T-helper 1 cell (primary cell): ENCODE measurements at places on chromosomes 11 and 22.

DNA sequence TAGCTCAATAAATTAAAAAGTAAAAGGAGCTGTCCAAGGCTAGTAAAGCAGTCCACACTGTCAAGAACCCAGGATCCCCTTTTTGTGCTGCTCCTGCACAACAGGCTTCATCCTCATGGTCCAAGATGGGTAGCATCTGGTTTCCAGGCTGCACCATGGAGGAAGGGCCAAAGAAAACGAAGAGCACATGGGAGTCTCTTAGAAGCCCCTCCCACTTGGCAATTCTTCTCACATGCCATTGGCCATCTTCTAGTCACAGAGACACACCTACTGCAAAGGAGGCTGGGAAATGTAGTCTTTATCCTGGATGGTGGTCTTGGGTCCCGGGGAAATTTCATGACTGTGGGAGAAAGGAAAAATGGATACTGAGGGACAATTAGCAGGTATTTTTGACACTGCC lies 37.8 kb downstream of the PRR5L start:
- DNase-seq: no peak

DNA sequence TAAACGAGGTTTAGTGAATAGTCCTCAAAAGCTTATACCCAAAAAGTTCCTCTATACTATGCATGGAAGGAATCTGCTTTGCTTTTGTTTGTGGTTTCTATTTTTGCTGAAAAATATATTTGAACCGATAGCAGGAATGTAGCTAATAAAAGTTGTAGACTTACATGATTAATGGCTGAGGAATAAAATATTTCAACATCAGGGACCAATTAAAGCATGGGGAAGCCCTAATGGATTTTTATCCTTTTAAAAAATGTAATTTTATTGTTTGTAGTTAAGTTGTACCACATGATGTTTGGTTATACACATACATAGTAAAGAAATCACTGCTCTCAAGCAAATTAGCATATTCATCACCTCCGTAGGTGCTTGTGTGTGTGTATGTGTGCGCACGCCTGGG lies 295.3 kb upstream of the CNTN5 start:
- no peak for DNase-seq

DNA sequence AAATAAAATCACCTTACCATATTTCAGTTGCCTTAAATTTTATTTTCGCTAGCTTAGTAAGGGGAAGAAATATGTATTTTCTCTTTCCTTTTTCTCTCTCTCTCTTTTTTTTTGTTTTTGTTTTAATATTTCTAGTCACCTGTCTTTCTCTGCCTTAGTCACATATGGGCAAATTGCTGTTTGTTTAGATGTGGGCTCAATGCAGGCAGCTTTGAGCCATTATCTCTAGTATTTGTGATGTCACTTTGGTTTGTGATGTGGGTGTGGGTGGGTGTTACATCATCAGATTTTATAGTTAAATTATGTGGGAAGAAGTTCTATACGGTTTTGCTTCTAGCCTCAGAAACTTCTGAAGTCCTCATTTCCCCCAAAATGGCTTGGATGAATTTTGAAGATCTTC lies at the start of gene C22orf31:
TSS of gene C22orf31 (minus strand) at position 59 of the 400 bp plus-strand sequence. CDS start at position 20, 39 bp downstream.
- DNase-seq: no peak

DNA sequence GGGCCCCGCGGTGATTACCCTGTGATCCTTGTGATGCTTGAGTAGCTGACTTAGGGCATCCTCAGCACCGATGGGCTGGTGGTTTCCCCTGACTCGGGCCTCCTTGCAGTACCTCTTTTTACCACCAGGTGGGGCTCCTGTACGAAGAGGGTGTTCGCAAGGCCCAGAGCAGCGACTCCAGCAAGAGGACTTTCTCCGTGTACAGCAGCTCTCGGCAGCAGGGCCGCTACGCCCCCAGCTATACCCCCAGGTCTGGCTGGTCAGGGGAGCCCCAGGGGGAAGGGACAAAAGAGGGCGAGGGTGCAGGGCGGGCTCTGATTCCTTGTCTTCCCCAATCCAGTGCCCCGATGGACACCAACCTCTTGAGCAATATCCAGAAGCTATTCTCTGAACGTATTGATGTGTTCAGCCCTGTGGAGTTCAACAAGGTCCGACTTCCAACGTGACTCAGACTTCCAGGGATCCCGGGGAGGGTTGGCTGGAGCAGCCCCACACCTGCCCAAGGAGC lies 1.3 kb upstream of the TM7SF2 start:
- DNase-seq: peak; percentile 85

GRCh38 chr11:115462004-115462541 lies 42.1 kb downstream of the CADM1 start:
- DNase-seq: no peak

DNA sequence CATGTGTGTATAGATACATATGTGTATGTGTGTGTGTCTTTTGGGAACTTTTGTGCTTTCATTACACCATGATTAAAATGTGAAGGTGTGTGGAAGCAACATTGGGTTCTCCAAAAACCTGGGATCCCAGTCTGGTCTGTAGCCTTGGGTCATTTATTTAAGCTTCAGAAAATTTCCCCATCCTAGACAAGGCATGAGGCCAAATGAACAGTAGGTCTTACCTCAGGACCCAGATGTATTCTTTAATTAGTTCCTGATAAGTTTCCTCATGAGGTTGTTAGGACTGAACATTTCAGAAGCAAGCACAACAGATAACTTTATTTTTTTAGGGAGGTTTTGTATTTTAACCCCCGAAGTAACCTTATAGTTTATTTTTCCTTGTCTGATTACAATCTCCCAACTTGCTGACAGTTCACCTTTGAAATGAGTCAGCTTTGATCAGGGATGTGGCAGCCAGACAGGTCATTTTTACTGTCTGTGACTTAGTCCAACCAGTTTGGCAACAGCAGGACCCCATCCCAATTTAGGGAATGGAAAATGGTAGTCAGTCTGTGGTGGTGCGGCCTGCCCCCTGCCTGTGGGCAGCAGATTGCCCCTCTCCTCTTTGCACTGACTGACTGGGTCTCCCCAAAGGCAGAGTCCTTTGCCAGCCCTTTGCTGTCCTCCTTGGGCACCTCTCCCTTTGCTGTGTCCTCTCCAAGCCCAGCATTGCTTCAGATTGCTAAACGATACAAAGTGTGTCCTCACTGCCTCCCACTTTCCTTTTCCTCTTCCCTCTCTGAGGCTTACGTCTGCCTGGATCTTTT lies 88.3 kb downstream of the NAV2 start:
- DNase-seq: no peak

GRCh38 chr11:128881221-128881620 lies 9.9 kb upstream of the KCNJ5 start:
- no peak for DNase-seq

GRCh38 chr22:43553451-43554258 lies 141.8 kb downstream of the MPPED1 start:
- no peak for DNase-seq

- no peak for DNase-seq
Measured at GRCh38 chr22:44642096-44642644, 59.8 kb upstream of the PRR5 start.

GRCh38 chr11:7523416-7524210 lies 9.8 kb downstream of the PPFIBP2 start:
- no peak for DNase-seq

DNA sequence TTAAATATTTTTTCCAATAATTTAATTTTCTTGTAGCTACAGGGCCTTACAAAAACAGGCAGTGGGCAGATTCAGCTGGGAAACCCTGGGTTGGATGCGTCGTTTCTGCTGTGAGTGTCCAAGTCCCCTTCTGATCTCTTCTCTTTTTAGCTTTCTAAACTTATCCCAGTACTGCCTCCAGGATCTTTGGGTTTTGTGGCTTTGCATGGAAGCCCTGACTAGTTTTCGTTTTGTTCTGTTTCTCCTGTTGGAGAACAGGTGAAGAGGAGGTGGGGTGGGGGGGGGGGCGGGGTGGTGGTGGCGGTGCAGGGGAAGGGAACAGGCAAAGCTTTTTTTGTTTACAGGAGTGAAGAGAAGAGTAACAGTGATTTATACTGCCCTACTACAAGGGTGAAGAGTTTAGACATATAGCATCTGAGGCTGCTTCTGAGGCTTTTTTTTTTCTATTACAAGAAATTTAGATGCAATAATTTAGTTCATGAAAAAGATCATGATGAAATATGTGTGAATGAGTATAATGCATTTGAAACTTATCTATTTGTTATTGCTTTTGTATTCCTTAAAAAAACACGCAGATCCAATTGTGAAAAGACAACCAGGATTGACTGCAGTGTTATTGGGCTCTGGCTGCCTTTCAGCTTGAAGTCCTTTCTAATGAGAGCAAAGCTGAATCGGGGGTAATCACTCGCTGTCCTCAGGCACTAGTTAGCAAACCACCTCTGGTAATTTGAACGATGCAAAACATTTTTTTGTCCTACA lies 142.9 kb downstream of the NCAM1 start:
- DNase-seq: no peak

DNA sequence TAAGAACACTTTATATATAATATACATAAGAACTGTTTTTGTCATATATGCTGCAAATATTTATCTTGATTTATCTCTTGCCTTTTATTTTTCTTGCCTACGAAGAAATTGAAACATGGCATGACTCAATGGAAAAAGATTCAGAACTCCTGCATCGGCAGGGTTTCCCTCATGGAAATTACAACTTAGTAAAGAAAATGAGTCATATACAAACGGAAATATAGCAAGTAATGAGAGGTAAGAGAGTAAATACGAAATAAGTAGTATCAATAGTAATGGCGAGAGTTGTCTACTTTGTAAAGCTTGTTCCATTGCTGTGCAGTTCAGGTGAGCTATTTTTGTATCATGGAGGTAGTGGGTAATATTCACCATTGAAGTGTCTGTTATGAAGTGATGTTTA lies 350.4 kb downstream of the DDX10 start:
- no peak for DNase-seq

GRCh38 chr11:1153951-1154493 lies 3.7 kb upstream of the MUC5AC start:
- DNase-seq: no peak

- DNase-seq: no peak
Measured at GRCh38 chr22:46105494-46106278, 44.6 kb upstream of the PPARA start.

DNA sequence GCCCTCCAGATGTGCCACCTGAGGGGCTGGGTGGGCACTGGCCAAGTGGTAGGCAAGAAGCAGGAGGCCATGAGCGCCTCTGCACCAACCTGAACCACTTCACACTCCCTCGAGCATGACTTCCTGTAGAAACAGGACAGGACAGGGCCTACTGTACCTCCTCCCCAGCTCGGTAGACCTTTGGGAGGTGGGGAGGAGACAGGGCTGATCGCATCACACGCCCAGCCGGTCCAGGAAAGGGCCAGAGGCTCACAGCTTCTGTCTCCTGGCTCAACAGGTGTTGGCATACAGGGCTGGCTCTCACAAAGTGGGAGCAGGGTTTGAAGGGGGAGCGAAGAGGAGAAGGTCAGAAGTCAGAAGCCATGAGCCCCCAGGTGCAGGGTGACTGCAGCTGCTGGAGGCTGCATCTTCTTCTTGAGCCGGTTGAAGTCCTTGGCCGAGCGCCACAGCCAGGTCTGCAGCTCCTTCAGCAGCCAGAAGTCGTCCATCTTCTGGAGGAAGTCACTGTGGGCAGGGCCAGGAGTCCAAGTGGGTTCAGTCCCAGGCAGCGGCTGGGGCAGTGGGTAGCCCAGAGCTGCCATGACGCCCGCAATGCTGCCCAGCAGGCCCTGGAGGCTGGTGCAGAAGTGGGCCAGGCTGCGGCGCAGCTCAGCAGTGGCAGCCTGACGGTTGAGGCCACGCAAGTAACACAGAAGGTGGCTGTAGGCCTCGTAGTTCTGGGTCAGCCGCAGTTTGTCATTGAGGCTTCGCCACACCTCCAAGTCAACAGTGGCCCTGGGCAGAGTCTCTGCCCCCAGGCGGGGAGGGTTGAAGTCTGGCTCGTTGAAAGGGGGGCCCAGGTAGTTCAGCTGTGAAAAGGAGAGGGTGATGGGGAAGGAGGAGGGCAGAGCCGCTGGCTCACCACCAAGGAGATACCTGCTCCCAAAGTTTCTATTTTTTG lies 8.3 kb downstream of the CLCF1 start:
- DNase-seq: no peak

DNA sequence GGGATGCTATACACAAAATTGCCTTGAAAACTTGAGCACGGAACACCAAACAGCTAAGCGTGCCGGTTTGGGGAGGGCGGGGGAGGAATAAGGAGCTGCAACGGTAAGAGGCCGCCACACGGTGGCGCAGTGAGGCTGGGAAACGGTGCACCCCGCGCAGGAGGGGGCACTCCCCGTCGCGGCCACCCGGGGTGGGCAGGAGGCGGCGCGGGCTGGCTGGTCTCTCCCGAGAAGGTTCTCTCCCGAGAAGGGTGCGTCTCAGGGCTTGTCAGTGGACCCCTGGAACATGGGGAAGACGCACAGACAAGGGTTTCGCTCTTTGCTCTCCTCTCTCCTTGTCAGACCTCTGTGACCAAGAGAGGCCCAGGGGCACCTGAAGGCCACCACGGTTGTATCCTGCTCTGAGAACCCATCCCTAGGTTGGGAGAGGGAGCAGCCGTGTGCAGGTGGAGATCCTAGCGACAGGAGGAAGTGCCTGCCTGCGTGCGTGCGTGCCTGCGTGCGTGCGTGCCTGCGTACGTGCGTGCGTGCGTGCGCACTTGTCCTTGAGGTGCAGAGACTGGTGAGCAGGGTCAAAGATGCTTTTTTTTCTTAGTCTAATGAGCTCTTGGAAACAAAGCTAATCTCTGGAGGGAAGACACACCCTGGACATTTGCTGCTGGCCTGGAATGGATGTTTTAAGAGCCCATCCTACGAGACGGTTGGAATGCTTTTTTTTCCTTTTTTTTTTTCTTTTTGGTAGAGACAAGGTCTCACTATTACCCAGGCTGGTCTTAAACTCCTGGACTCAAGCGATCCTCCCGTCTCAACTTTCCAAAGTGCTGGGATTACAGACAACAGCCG lies 18.1 kb upstream of the JAM3 start:
- DNase-seq: peak; percentile 46

DNA sequence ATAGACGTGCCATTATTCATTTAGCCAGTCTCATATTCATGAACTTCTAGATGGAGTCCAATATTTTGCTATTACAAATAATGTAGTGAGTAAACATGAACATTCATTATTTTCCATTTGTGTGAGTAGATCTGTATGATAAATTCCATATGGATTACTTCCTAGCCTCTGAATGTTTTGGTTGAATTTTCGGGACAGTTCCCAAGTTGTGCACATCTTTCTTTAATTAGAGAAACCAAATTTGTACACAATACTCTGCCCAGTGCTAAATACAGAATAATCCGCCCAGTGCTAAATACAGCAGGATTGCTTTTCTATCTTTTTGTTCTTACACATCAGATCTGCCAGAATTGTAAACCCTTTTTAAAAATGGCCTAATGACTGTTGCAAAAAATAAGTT lies 17.1 kb upstream of the APLP2 start:
- DNase-seq: no peak

DNA sequence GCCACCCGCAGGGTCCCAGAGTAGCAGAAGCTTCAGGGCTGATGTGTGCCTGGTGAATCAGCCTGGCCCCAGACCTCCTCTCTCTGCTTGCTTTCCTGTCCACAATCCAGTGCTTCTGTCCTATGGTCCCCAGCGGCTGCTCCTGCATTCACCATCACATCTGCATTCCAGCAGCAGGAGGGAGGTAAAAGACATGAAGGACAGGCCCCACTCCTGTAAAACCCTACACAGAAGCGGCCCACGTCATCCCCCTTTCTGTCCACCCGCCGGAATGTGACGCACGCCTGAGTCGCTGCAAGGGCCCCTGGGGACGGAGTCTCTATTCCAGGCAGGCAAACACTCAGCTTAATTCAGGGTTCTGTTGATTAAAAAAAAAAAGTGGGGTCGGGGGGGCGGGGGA lies 58.3 kb downstream of the CDKN1C start:
- no peak for DNase-seq

- no peak for DNase-seq
Measured at GRCh38 chr11:110294509-110294908, 1.9 kb downstream of the RDX start.

- DNase-seq: no peak
Measured at GRCh38 chr22:17845790-17846189, 71.5 kb upstream of the BID start.

- DNase-seq: no peak
Measured at GRCh38 chr22:22078329-22078728, 95.7 kb upstream of the TOP3B start.
